Pancreas (tissue), 10 donors: ENCODE measurements at places on chromosomes 16 and 17. TPM values are rescaled to one million over a fixed set of nuclear protein-coding genes. Genes with fewer than 3 reads are reported as not detected.
A peak's percentile ranks its signal among the peaks of the same experiment; 100 is the strongest.

DNA sequence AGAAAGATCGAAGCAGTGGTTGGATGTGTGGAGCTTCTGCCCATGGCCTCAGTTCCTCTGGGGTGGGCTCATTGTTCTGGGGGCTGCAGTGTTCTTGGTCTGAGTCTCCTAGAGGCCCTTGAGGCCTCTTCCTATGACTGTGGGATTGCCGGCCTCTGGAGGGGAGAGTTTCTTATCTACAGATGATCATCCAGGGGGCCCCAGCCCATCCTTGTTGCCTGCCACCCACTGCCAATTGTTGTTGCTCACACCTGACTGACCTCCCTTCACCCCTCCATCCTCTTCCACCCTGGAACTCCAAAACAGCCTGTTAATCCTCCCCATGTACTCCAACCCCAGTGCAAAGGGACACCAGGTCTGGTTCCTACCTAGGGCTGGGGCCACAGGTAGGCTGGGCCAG lies 5.9 kb downstream of the B3GNT9 start:
- no peak overlapping the region for H3K4me3 ChIP-seq
- no peaks in the 10 kb centered on the region for H3K27me3 ChIP-seq
- H3K4me1 ChIP-seq: no peaks in the 10 kb centered on the region
- DNase-seq: no peak
- H3K27ac ChIP-seq: no peak overlapping the region

DNA sequence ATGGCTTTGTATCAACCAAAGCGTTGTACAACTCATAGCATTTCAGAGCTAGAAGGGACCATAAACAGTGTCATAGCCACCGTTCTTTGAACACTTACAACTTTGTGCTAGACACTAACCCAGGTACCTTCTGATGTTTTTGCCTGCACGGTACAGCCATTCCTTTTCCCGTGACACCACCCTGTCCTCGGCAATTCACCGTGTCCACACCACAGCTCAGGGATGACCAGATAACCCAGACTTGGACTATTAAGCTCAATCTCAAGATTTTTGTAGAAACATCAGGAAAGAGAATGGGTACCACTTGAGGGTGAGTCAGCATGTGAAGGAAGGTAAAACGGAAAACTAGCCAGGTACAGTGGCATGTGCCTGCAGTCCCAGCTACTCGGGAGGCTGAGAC lies 9.8 kb upstream of the CBFB start:
- no peaks in the 10 kb centered on the region for H3K27me3 ChIP-seq
- no peaks in the 10 kb centered on the region for H3K36me3 ChIP-seq
- H3K27ac ChIP-seq: no peak overlapping the region

DNA sequence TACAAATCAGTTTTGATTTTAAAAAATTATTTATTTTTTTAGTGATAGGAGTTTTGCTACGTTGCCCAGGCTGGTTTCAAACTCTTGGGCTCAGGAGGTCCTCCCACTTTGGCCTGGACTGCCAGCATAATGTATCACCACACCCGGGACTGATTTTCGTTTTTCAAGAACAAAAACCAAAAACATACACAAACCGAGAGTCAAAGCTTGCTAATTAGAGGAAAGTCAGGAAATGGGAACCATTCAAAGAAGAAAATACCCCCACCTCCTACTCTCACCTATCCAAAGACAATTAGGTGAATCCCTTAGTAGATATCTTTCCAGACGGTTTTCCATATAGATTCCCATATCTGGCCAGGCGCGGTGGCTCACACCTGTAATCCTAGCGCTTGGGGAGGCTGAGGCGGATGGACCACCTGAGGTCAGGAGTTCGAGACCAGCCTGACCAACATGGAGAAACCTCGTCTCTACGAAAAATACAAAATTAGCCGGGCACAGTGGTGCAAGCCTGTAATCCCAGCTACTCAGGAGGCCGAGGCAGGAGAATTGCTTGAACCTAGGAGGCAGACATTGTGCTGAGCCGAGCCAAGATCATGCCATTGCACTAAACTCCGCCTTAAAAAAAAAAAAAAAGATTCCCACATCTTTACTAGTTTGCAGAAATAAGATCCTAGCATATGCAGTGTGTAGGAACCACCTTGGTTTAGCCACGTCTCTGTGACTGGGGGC lies 883 bp upstream of the SPN start:
- DNase-seq: no peak
- H3K4me3 ChIP-seq: no peak overlapping the region
- H3K27me3 ChIP-seq: no peaks in the 10 kb centered on the region
- H3K36me3 ChIP-seq: no peaks in the 10 kb centered on the region

DNA sequence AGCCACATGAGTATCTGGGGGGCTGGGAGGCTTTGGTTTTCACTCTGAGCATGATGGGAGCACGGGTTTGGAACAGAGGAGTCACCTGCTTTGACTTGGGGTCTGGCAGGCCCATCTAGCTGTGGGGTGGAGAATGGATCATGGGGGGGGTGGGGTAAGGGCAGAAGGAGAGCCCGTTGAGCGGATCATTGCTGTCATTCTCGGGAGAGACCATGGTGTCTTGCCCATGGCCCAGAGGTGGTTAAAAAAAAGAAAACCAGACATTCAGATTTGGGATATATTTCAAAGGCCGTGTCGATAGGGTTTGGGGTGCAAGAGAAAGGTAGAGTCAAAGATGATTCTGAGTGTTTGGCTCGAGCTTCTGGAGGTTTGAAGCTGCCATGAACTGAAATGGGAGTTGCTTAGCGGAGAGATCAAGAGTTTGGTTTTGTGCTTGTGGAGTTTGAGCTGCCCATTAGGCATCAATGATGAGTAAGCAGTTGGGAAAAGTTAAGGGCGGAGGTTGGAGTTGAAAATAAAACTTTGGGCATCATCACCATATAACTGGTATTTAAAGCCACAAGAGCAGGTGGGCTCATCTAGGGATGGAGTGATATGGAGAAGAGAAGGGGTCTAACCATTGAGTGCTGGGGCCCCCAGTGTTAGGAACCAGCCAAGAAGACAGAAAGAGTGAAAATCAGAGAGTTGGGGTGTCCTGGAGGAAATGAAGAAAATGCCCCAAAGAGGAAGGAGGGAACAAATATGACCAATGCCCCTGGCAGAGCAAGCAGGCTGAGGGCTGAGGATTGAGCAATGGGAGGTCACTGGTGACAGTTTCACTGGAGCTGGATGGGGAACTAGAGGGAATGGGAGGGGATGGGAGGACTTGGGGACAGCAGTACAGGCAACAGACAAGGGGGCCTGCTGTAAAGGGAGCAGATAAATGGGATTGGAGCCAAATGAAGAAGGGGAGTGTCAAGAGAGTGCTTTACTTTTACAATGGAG lies 1.9 kb downstream of the NOD2 start:
- H3K36me3 ChIP-seq: no peaks in the 10 kb centered on the region
- H3K27ac ChIP-seq: no peak overlapping the region
- no peak for DNase-seq

DNA sequence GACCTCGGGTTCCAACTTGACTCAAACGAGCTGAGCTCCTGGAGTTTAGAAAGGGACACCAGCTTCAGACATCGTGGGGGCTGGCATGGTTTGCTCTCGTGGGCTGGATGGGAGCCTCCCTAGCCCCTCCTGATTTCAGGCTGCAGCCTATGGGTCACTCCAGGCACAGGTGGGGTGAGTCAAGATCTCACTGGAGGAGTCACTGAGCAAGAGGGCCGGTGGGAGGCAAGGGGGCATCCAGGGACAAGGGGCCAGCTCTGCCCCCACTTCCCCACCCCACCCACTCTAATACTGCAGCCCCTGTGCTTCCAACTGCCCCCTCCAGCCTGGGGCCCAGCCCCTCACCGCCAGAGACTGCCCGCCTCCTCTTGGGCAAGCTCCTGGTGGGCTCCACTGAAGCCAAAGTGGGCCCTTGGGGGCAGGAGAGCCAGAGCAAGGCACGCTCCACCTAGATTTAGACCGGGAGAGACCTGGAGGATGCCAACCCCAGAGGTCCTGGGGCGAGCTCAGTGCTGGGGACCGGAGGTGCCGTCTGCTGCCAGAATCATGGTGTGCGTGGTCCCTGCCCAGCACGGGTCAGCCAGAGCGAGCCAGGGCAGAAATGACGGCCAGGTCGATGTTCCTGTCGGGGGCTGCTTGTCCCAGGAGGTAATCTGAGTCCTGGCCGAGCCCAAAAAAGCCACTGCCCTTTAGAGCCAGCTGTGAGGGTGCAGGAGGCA lies 6.4 kb downstream of the SLC16A3 start:
- peaks cover 7% of the 10 kb centered on the region for H3K4me1 ChIP-seq
- H3K27ac ChIP-seq: no peak overlapping the region
- no peaks in the 10 kb centered on the region for H3K27me3 ChIP-seq
- DNase-seq: no peak
- no peaks in the 10 kb centered on the region for H3K36me3 ChIP-seq

DNA sequence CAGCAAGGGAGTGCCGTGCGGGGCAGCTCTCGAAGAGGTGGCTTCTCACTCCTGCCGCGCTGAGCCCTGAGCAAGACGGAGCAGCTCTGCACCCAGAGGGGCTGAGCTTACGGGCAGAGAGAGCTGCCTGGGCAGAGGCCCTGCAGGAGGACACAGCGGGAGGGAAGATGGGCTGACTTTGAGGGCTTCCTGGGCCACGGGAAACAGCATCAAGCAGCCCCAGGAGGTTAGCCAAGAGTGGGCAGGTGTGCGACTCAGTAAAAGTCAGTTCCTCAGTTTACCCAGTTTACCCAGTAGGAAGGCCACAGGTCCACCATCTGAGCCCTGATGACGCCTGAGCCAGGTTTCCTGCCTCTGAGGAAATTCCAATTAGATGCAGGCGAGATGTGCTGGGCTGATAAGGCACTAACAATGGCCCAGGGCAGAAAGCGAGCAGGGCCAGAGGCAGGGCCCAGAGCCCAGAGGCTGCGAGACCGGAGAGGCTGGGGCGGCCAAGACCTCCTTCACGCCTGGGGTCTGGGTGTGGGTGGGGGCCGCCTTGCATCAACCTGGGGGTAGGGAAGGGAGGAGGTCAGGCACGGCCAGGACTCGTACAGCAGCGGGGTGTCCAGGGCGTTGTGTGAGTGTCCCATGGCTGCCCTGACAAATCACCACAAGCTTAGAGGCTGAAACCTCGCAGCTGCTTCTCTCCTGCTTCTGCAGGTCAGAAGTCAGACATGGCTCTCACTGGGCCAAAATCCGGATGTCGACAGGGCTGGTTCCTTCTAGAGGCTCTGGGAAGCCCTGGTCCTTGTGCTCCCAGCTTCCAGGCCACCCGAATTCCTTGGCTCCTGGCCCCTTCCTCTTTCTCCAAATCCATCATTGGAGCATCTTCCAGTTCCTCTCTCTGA lies 32.0 kb upstream of the CIBAR2 start:
- H3K36me3 ChIP-seq: no peaks in the 10 kb centered on the region
- H3K27ac ChIP-seq: no peak overlapping the region
- no peaks in the 10 kb centered on the region for H3K27me3 ChIP-seq
- no peak for DNase-seq

GRCh38 chr16:29876217-29876593 lies 13.2 kb upstream of the CDIPT start:
- H3K27ac ChIP-seq: no peak overlapping the region
- no peak for DNase-seq
- H3K36me3 ChIP-seq: no peaks in the 10 kb centered on the region
- H3K4me3 ChIP-seq: no peak overlapping the region

- no peak for DNase-seq
- no peaks in the 10 kb centered on the region for H3K4me1 ChIP-seq
- H3K27ac ChIP-seq: no peak overlapping the region
Observed at GRCh38 chr16:49495596-49496355, 122.2 kb downstream of the C16orf78 start.

DNA sequence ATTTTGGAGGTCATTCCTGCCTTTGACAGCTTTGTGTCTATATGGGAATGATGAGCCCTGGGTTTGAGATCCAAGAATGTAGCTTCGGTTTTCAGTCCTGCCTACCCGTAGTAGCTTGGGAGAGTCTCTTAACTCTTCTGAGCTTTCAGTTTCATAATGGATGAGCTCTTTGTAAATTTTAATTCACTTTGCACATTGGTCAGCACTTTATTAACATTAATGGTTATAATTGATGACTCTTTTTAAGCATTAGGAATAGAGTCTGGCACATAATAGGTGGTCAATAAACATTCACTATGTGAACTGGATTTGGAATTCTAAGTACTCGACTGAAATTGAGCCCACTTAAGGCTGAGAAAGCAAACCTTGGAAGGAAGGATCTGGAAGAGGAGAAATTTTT lies 17.3 kb downstream of the GPR139 start:
- H3K36me3 ChIP-seq: no peaks in the 10 kb centered on the region
- DNase-seq: no peak
- H3K4me1 ChIP-seq: no peaks in the 10 kb centered on the region
- H3K27ac ChIP-seq: no peak overlapping the region
- no peaks in the 10 kb centered on the region for H3K27me3 ChIP-seq
- H3K4me3 ChIP-seq: no peak overlapping the region

DNA sequence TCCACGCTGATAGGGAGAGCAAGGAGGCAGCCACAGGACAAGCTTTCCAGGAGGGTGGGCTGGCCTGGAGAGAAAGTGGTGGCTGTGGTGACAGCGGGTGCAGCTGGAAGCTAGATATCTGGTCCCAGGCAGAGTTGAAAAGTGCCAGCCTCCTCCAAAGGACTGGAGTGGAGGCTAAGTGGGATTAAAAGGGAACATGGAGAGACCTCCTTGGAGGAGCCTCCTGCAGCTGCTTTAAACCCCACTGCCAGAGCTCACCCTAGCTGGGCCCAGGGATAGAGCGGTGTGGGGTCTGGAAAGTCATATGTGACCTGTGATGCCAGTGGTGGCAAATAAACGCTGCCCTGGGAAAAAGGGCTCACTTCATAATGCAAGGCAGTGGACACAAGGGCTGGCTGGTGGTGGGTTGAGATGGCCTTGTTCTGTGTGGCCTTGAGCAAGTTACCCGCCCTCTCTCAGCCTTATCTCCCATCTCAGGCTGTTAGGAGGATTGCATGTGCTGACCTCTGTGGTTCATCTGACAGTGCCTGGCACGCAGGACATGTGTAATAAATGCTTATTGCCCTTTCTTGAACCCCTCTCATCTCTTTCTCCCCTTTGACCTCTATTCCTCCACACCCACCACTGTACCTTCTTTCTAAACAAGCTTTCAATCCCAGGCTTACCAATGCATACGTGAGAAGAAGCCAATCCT lies 61.0 kb upstream of the LGALS9 start:
- DNase-seq: no peak
- H3K27ac ChIP-seq: peak overlapping the region; percentile 41
- no peaks in the 10 kb centered on the region for H3K36me3 ChIP-seq

DNA sequence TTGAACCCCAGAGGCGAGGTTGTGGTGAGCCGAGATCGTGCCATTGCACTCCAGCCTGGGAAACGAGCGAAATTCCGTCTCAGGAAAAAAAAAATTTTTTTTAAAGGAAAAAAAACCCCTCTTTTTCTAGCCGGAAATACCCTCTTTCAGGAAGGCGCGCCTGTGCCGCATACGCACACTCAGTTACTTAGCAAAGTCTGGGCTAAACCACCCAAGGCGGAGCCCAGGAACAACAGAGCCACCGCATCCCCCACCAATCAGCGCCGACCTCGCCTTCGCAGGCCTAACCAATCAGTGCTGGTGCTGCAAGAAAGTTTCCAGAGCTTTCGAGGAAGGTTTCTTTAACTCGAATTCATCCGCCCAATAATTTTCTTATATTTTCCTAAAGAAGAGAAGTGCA lies 510.4 kb downstream of the KCNJ18 start:
- H3K36me3 ChIP-seq: no peaks in the 10 kb centered on the region
- no peak overlapping the region for H3K27ac ChIP-seq
- DNase-seq: no peak
- no peak overlapping the region for H3K4me3 ChIP-seq
- no peaks in the 10 kb centered on the region for H3K4me1 ChIP-seq

- no peaks in the 10 kb centered on the region for H3K36me3 ChIP-seq
- H3K4me3 ChIP-seq: peak overlapping the region; percentile 76
- no peaks in the 10 kb centered on the region for H3K27me3 ChIP-seq
- peak overlapping the region; percentile 84 for H3K27ac ChIP-seq
- peak; percentile 68 for DNase-seq
- peaks cover 13% of the 10 kb centered on the region for H3K4me1 ChIP-seq
Observed at GRCh38 chr16:53131363-53132071, 76.7 kb downstream of the CHD9 start.

SPPL2C gene
- not detected for polyA plus RNA-seq

SMIM36 gene
- not detected for polyA plus RNA-seq
